ENCODE measurements at places on chromosomes 3 and 15.

DNA sequence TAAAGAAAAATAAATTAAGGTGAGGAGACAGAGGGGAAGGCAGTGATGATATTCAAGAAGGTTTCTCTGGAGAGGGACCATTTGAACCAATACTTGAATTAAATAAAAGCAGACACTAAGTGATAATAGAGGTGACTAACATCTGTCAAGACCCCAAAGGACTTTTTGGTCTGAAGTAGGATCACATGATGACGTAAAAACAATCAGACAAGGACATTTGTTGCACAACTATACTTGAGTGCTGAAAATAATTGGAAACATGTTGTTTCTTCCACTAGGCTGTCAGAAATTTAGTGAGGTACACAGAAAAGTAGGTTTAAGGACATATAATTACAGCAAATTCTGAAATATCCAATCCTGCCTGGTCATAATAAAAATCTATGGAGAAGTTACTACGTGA is 179.5 kb downstream of the WNT5A start:
- no peak for DNase-seq

DNA sequence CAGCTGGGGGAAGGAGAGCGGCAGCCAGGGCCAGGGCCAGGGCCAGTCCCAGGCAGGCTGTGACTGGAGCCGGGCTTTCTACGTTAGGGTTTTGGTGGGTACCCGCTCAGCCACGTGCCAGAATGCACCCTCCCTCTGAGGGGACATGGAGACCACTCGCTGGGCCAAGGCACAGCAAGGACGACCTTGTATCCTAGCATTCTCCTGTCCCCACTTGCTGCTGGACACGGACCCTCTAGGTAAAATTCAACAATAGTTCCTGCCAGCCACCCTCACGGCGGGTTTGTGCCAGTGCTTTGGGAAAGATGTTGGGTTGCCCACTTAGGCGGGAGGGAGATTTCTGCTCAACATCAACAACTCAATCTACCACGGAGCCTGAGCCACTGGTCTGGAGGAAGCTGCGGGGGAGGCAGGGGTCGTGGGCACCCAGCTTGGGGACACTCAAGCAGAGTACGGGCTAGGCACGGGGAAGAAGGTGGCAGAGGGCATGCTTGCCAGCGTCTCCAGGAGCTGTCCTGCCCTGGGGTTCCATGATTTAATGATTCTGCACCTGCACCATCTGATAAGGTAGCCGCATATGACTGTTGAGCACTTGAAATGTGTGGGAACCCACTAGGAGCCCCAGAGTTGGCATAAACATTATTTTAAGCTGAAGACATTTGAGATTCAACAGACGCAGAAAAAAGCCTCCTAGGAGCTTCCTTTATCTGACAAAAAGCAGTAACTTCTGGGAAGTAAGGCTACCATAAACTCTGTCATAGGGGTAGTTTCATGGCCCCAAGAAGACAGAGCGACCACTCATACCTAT is 22.5 kb upstream of the C15orf39 start:
- DNase-seq, result no peak

GRCh38 chr15:69513450-69513960 is 60.9 kb downstream of the RPLP1 start:
- DNase-seq, result no peak

DNA sequence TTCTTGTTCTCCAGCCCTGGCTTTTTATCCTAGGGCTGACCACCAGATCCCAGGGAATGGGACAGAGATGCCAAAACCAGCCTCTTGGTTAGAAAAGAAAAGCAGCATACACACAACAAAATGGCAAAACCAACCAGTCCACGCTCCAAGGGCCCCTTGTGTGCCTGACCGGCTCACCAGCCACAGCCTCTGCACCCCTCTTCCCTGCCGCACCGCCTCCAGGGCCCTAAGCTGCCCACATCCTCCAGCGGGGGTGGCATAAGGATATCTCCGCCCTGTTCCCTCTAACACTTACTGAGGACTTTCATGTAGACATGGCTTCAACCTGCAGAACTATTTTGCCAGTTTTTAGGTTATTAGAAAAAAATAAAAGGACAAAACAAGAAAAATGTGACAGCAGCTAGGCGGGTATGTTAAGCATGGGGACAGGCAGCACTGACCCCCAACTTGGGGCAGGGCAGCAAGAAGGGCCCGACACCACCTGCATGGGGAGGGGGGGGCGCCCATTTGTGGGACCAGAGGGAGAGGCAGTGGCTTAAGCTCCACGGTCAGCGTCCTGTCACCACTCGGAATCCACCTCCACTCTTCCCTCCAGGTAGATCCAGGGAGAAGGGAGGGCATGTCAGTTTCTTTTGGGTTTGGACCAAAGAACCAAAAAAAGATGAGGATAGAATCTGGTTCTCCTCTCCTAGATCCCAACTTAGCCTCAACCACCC is 49.1 kb downstream of the DHX30 start:
- no peak for DNase-seq

DNA sequence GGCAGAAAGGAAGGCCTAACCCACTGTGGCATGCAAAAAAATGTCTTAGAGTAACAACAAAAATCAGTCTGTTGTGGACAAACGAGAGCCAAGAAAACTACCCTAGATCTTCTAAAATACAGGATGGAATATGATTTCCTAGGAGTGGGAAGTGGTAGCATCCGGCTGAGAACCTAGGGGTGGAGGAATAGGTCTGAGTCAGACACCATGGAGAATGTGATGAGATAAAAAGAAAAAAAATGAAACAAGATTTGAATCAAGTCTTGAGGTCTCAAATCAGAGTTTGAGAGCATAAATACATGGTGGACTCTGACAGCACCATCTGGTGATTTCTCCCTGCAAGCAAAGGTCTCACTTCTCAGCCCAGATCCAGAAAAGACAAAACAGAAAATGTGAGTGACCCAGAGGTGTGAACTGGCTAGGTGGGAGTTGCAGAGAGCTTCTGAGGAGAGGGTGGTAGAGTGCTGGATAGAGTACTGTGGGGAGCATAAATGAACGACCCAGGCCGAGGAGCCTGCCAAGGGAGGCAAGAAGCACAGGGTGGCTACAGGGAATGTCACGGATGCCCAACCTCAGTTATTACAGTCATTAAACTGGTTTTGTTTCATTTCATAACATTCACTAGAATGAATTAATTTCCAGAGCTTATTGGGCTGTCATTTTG is 27.6 kb upstream of the VEPH1 start:
- no peak for DNase-seq

GRCh38 chr3:157136647-157137387 is 23.1 kb downstream of the CCNL1 start:
- no peak for DNase-seq
